G401 (cell line): ENCODE measurements at places on chromosomes 12 and 14. TPM values are rescaled to one million over a fixed set of nuclear protein-coding genes. Genes with fewer than 3 reads are reported as not detected.

- no peak for DNase-seq
Measured at GRCh38 chr12:83408146-83408545, 721.4 kb downstream of the TMTC2 start.

GRCh38 chr14:34183478-34183877 is 232.6 kb upstream of the EGLN3 start:
- DNase-seq, result no peak

SCFD1 gene
- total RNA-seq, result 56.9 and 63.7 TPM in 2 replicates

CEP83 gene
- 16.1 and 20.2 TPM in 2 replicates for total RNA-seq
